Esophagus muscularis mucosa (tissue), 4 donors: ENCODE measurements at places on chromosomes 12 and 14. TPM values are rescaled to one million over a fixed set of nuclear protein-coding genes. Genes with fewer than 3 reads are reported as not detected.

TAS2R9 gene
- total RNA-seq: not detected

ERP27 gene
- 1.0 TPM for total RNA-seq

GPR68 gene
- 1.3 TPM for total RNA-seq

PMCH gene
- total RNA-seq: not detected

CRADD gene
- 23.5 TPM for total RNA-seq

HPD gene
- total RNA-seq: 0.65 TPM

ANG gene
- 22.0 TPM for total RNA-seq

HCAR3 gene
- 0.50 TPM for total RNA-seq

DNA sequence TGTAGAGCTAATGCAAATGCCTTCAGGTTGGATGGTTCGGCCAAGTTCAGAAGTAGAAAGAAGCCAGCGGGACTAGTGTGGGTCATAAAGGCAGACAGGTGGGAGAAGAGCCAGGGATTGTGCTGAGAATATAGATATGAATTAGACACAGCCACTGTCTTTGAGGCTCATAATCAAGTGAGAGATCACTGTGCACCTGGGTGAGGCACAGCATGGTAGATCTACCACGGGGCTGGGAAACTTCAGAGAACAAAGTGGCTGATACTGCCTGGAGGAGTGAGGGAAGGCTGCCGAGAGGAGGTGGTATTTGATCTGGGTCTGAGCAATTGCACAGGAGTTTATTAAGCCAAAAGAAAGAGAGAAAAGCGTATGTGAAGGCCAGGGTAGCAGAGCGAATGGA lies 40.6 kb upstream of the CHST11 start:
- DNase-seq: no peak
- H3K27ac ChIP-seq: no peak overlapping the region
- no peaks in the 10 kb centered on the region for H3K27me3 ChIP-seq
- H3K4me1 ChIP-seq: no peaks in the 10 kb centered on the region
- H3K36me3 ChIP-seq: no peaks in the 10 kb centered on the region

DNA sequence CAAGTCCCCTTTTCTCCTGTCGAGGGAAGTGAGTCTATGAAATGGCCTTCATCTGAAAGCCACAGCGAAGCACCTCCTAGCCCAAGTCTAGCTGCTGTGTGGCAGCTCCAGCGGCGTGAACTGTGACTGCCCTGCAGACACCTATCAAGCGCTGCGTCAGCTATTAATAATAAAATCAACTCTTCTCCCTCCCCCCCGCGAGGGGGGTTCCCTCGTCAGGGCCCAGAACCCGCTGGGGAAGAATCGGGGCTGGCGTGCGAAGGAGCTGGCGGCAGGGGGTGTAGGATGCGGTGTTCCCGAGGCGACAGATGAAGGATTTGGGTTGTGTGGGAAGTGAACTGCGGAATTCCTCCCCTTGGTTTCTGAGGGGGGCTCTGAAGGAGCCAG lies 662 bp upstream of the ATP2A2 start:
- peak overlapping the region; percentile 99 for H3K27ac ChIP-seq
- H3K27me3 ChIP-seq: no peaks in the 10 kb centered on the region
- DNase-seq: no peak
- peak overlapping the region; percentile 84 for H3K4me3 ChIP-seq
- peaks cover 36% of the 10 kb centered on the region for H3K36me3 ChIP-seq
- peaks cover 54% of the 10 kb centered on the region for H3K4me1 ChIP-seq

DNA sequence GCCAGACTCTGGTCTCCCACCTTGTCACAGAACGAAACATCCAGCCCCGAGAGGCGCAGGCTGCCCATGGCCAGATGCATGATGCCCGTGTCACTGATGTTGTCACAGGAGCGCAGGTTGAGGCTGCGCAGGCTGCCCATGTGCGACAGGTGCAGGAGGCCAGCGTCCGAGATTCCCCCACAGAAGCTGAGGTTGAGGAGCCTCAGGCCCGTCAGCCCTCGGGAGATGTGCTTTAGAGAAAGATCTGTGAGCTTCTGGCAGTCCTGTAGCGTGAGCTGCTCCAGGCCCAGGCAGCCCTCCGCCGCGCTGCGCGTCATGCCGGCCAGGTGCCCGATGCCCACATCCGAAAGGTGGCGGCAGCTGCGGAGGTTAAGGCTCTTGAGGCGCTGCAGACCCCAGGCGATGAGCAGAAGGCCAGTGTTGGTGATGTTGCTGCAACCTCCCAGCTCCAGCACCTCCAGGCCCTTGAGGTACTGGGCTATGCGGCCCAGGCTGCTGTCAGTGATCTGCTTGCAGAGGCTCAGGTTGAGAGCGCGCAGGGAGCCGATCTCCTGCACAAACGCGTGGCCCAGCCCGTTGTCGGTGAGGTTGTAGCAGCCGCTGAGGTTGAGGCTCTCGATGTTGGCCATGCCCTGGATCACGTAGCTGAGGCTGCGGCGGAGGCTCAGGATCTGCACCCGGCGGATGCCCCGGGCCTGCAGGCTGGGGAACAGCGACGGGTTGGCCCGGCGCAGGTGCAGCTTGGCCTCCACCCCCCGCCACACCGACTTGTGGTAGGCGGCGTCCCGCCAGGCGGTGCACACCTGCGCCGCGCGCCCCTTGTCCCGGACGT lies 991 bp downstream of the FBXL14 start:
- DNase-seq: no peak
- H3K27me3 ChIP-seq: no peaks in the 10 kb centered on the region
- peak overlapping the region; percentile 84 for H3K4me3 ChIP-seq
- H3K4me1 ChIP-seq: peaks cover 48% of the 10 kb centered on the region
- H3K27ac ChIP-seq: peak overlapping the region; percentile 84

GRCh38 chr12:64976131-64976530 lies 145.0 kb downstream of the WIF1 start:
- no peak overlapping the region for H3K4me3 ChIP-seq
- DNase-seq: no peak
- H3K27ac ChIP-seq: no peak overlapping the region
- no peaks in the 10 kb centered on the region for H3K4me1 ChIP-seq

GRCh38 chr12:3752096-3752709 lies 706 bp downstream of the CRACR2A start:
- H3K27me3 ChIP-seq: no peaks in the 10 kb centered on the region
- peak overlapping the region; percentile 76 for H3K27ac ChIP-seq
- H3K4me1 ChIP-seq: peaks cover 21% of the 10 kb centered on the region
- H3K4me3 ChIP-seq: peak overlapping the region; percentile 56

GRCh38 chr12:68229956-68230355 lies 4.3 kb upstream of the IL26 start:
- peaks cover under 1% of the 10 kb centered on the region for H3K4me1 ChIP-seq
- no peak overlapping the region for H3K4me3 ChIP-seq
- H3K36me3 ChIP-seq: no peaks in the 10 kb centered on the region
- no peak for DNase-seq
- H3K27me3 ChIP-seq: no peaks in the 10 kb centered on the region

DNA sequence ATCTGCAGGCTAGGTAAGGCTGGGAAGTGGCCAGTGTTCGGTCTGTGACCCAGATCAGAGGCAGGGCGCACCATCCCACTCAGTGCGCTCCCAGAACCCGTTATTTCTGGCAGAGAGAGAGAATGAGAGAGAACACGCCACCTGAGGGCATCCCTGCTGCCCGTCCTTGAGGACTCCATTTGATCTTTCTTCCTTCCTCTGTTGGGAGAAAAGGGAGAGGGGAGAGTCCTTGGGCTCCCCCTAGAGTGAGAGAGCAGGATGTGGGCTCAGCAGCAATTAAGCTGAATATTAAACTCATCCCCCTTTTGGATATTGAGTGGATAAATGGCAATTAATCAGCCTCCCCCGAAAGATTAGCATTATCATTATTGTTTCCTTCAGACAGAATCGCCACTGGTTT lies 70.6 kb downstream of the IFT43 start:
- H3K27me3 ChIP-seq: no peaks in the 10 kb centered on the region
- DNase-seq: no peak
- no peaks in the 10 kb centered on the region for H3K4me1 ChIP-seq
- H3K27ac ChIP-seq: no peak overlapping the region

GRCh38 chr12:108090932-108091678 lies 38.0 kb upstream of the WSCD2 start:
- H3K27me3 ChIP-seq: no peaks in the 10 kb centered on the region
- no peaks in the 10 kb centered on the region for H3K4me1 ChIP-seq
- no peak for DNase-seq

GRCh38 chr12:19186722-19187661 lies 57.5 kb downstream of the PLEKHA5 start:
- no peaks in the 10 kb centered on the region for H3K36me3 ChIP-seq
- DNase-seq: no peak
- no peak overlapping the region for H3K27ac ChIP-seq
- no peak overlapping the region for H3K4me3 ChIP-seq
- peaks cover 87% of the 10 kb centered on the region for H3K4me1 ChIP-seq

- H3K4me1 ChIP-seq: peaks cover 25% of the 10 kb centered on the region
- H3K27ac ChIP-seq: peak overlapping the region; percentile 95
- H3K4me3 ChIP-seq: peak overlapping the region; percentile 92
- H3K27me3 ChIP-seq: no peaks in the 10 kb centered on the region
- H3K36me3 ChIP-seq: no peaks in the 10 kb centered on the region
Measured at GRCh38 chr14:87992346-87992717, 650 bp downstream of the GALC start.

- H3K4me1 ChIP-seq: peaks cover 18% of the 10 kb centered on the region
- H3K27me3 ChIP-seq: no peaks in the 10 kb centered on the region
- peaks cover 4% of the 10 kb centered on the region for H3K36me3 ChIP-seq
- no peak for DNase-seq
Measured at GRCh38 chr12:1448336-1448735, 146.0 kb downstream of the FBXL14 start.

DNA sequence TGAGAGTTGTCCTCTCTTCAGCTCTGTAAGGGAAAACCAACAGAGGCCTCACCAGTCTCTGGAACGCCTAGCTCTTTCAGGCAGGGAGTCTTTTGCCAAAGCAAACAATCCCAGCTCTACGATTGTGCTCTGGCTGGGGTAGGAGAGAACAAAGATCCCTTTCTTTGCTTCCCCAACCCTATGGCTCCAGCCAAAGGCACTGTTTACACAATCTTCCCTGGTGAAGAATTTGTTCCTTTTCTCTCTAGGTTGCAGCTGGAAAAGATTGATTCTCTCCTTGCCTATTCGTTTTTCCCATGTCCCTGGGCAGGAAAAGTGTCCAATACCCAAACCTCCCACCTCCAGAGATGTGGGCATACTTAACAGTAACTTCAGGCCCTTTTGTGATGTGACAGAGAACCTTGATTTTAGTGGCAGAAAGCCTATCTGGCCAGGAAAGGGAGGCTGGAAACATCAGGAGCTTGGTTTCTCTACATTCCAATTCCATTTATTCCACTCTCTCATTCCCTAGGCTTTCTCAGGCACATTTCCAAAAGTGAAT lies 16.8 kb downstream of the ATP5MC2 start:
- H3K4me1 ChIP-seq: peaks cover 34% of the 10 kb centered on the region
- peak overlapping the region; percentile 87 for H3K27ac ChIP-seq
- no peak for DNase-seq
- peaks cover 6% of the 10 kb centered on the region for H3K36me3 ChIP-seq
- peak overlapping the region; percentile 14 for H3K4me3 ChIP-seq
- H3K27me3 ChIP-seq: no peaks in the 10 kb centered on the region

DNA sequence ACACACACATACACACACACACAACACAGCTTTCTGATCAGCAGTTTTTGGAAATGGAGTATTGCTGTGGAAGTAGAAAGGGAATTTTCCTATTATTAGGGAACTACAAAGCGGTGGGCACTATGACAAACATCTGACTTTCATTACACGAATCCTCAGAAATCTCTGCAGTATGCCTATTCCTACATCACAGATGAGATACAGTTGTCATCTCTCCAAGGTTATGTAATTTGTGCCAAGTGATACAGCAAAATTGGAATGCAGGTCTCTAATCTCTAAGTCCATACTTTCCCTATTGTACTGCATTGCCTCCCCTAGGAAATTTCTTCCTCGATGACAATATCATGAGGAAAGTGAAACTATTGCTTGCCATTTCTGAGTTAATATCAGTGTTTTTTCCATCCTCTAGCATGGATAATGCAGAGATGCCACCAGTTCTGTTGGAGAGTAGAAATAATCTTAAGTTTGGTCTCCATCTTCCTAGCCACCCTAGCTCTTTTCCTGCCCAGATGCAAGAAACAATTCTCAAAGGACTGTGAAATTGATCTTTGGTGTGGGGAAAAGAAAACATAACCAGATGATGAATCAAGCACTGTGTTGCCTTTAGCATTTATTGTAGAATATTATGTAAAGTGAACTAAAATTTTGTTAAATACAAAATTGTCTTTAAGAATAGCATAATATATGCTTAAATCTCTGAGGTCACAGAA lies 94.7 kb downstream of the ERGIC2 start:
- H3K4me3 ChIP-seq: no peak overlapping the region
- H3K4me1 ChIP-seq: peaks cover 8% of the 10 kb centered on the region
- DNase-seq: no peak
- H3K27me3 ChIP-seq: no peaks in the 10 kb centered on the region
- H3K36me3 ChIP-seq: no peaks in the 10 kb centered on the region
- no peak overlapping the region for H3K27ac ChIP-seq

- no peaks in the 10 kb centered on the region for H3K27me3 ChIP-seq
- no peak overlapping the region for H3K4me3 ChIP-seq
- H3K36me3 ChIP-seq: no peaks in the 10 kb centered on the region
- peak; percentile 37 for DNase-seq
- peaks cover 12% of the 10 kb centered on the region for H3K4me1 ChIP-seq
- no peak overlapping the region for H3K27ac ChIP-seq
Measured at GRCh38 chr14:98514016-98514415, 758.0 kb downstream of the BCL11B start.

DNA sequence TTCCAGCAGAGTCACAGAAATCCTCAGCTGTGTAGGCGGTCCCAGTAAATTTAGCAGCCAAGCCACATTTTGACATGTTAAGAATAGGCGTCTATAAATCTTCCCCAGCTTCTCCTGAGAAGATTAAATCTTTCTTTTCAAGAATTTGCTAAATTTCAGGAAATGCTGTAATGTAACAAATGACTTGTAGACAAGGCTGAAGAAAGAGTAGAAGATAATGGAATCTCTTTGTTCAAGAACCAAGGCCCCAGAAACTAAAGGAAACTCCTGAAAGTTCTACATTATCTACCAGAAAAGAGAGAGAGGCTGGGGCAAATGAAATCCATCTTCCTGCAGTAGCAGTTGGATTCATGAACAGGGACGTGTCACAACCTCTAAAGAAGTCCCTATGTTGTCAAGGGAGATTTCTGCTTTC lies 760.3 kb downstream of the NOVA1 start:
- no peak overlapping the region for H3K27ac ChIP-seq
- H3K4me3 ChIP-seq: no peak overlapping the region
- H3K36me3 ChIP-seq: no peaks in the 10 kb centered on the region
- H3K4me1 ChIP-seq: no peaks in the 10 kb centered on the region
- DNase-seq: no peak
- no peaks in the 10 kb centered on the region for H3K27me3 ChIP-seq
